Fibroblast of skin of right quadriceps (primary cell): ENCODE measurements at places on chromosomes 2 and 18.

- no peak for DNase-seq
These were observed 3.5 kb downstream of the MAP3K20 start for GRCh38 chr2:173079141-173079540.

DNA sequence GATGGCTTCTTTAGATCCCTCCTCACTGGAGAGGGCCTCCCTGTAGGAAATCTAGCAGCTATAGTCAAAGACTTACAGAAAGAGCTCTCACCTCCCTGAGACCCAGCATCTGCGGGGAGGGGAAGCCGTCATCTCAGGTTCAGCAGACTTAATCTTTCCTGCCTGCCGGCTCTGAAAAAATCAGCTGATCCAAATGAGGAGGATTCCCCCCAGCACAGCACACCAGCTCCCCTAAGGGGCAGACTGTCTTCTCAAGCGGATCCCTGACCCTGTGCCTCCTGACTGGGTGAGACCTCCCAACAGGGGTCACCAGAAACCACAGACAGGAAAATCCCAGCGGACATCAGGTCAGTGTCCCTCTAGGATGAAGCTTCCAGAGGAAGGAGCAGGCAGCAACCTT is 601.9 kb downstream of the CNTNAP5 start:
- no peak for DNase-seq

DNA sequence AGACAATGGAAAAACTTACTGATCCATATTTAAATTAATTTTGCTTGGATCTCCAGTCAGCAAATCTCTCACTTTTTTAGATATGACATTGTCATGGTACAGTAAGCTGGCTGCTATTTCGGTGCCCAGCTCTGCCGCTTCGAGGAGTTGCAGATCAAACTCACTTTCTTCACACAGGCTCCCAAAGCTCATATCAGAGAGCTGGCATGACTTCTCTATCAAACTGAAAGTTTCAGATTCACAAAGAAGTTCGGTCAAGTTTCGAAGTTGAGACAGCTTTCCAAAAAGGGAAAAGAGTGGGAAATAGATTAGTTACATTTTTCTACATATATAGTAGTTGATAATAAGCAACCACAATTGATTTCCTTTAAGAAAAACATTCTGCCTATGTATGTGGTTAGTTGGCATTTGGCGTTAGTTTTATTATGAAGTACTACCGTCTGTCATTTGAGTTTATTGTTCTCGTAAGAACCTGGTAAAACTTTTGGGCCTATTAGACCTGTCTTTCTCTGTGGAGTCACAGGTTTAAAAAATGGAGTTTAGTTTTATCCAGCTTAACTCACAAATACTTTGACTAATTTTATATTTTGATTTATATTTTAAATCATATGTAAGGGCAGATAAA is 118.8 kb downstream of the ABCA12 start:
- DNase-seq: no peak

DNA sequence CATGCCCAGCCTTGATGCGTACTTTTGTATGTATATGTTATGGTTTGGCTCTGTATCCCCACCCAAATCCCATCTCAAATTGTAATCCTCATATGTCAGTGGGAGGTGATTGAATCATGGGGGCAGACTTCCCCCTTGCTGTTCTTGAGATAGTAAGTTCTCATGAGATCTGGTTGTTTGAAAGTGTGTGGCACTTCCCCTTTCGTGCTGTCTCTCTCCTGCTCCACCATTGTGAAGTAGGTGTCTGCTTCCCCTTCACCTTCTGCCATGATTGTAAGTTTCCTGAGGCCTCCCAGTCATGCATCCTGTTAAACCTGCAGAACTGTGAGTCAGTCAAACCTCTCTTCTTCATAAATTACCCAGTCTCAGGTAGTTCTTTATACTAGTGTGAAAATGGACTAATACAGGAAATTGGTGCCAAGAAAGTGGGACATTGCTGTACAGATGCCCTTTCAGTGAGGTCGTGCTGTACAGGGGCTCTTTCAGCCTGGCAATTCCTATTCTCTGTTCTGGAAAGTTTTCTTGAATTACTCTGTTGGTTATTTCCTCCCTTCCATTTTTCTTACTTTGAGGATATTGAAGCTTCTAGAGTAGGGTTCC is 38.2 kb downstream of the KCMF1 start:
- DNase-seq: no peak

- DNase-seq: peak; percentile 50
These were observed 1.6 kb downstream of the CNDP2 start for GRCh38 chr18:74497778-74498177.

GRCh38 chr2:169486487-169486886 is 7.2 kb downstream of the BBS5 start:
- no peak for DNase-seq

GRCh38 chr2:64698668-64699444 is 45.1 kb upstream of the SERTAD2 start:
- peak; percentile 95 for DNase-seq

DNA sequence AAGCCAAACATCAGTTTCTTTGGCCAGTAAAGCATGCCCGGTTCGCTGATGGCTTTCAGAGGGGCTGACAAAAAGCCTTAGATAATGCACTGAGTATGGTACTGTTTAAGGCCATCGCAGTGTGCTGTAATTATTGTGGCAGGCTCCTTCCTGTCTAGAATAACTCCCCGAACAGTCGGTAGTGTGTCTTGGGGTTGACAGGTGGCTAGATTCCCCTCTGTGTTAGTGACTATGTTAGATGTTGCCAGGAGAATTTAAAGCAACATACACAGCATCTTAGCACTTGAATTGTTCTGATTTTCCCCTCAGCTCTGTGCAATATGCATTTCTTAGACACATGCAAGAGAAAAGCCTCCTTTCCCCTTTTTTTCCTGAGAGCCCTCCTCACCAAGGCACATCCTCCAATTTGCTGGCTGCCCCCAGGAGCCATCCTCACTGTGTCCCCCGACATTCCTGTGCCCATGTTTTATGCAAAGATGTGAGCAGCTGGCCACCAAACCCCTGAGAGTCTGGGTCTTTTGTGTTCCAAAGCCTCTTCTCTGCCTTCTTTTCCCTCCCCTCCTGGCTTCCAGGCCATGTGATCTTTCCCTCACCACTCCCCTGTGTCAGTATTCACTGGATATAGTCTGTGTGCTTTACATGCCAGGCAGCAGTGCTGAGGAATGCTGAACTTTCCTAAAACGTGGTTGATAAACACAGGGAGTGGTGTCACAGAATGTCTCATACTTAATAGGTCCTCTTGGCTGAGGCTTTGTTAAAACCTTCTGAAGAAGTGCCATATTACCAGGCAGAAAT is 331.5 kb downstream of the HRH4 start:
- no peak for DNase-seq

- peak; percentile 58 for DNase-seq
These were observed 77.7 kb upstream of the WDR75 start for GRCh38 chr2:189363559-189363958.

DNA sequence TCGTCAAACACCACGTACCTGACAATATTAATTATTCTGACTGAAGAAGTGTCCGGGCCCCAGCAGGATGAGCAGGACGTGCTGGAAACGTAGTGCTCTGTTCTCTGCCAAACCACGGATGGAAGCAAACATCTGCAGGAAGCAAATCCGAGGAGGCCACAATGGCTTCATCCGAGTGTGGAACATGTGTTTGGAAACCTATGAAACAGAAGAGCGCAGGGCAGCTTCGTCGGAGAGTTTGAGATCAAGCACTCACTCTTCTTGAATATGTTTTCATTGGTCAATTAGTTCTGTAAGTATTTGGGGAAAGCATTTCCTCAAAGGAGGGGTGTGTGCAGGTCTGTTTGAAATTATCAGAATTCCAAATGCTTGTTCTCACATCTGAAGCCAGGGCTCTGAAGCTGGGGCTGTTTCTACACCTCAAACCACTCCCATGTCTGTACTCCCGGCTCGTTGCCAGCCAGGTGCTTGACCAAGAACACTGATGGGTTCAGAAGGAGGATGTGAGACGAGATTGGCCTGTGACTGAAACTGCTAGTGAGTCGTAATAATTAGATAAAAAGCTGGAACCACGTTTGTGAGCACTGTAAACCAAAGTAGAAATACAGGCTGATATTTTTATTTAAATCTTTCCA is 356.6 kb upstream of the SALL3 start:
- no peak for DNase-seq

DNA sequence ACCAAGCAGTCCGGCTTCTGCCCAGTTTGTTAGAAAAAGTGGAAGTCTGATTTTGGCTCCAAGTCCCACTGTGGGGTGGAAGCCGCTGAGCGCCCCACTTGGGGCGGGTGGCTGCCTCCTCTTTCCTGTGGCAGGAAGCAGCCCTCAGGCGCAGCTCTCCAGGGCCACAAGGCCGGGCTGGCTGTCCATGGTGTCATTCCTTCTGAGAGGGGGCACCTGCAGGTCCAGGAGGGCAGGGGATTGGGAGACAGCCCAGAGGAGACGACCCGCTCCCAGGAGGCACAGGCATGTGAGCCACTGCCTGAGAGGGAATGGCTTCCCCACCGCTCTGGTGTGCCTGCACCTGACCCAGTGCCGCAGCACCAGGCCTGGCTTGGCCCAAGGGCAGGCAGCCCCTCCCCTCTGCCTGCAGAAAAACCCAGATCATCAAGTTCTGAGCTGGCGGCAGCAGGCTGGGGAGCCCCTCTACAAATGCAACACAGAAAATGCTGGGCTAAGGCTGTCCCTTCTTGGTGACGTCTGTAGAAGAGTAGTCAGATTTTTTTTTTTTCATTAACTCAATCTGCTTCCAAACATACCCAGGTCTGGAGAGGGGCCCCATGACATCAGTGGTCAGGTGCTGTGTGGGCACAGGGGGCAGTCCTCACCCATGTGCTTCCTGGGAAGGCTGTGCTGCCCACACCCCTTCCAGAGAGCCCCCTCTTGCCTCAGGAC is 38.4 kb downstream of the HS6ST1 start:
- DNase-seq: no peak

- no peak for DNase-seq
These were observed 111.8 kb downstream of the STK39 start for GRCh38 chr2:168135630-168136029.

- DNase-seq: peak; percentile 88
These were observed 9.8 kb downstream of the STEAP3 start for GRCh38 chr2:119233326-119234020.

DNA sequence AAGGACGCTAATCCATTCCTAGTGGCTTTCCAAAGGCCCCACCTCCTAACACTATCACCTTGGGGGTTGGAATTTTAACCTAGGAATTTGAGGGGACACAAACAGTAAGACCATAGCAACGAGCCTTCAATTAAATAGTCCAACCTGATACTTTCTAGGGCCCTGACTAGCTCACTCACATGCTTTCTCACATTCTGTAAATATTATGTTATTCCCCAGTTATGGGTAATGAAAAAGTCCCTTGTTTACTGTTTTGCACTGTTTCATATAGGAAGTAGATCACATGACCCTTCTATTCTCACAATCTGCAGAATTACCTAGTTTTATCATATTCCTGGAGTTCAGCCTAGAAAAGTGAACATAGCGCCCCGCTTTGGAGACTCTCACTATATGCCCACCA is 1212.1 kb upstream of the ACVR2A start:
- no peak for DNase-seq

GRCh38 chr2:85537600-85538506 is 1.1 kb upstream of the MAT2A start:
- DNase-seq: peak; percentile 33
